ENCODE measurements at places on chromosomes 6 and 20. TPM values are rescaled to one million over a fixed set of nuclear protein-coding genes. Genes with fewer than 3 reads are reported as not detected.

GRCh38 chr6:108805611-108806167, 42.5 kb upstream of the ARMC2 start:
- no peak for ATAC-seq

The HLA-DRA gene
- 170 TPM for total RNA-seq

- no peak for ATAC-seq
These were observed 22.0 kb downstream of the KLHL31 start for GRCh38 chr6:53643481-53643965.

GRCh38 chr20:47187450-47188195, 168.9 kb downstream of the ZMYND8 start:
- ATAC-seq, result no peak

- peak; percentile 4 for ATAC-seq
These were observed 748 bp upstream of the ZNF292 start for GRCh38 chr6:87154641-87154992.

DNA sequence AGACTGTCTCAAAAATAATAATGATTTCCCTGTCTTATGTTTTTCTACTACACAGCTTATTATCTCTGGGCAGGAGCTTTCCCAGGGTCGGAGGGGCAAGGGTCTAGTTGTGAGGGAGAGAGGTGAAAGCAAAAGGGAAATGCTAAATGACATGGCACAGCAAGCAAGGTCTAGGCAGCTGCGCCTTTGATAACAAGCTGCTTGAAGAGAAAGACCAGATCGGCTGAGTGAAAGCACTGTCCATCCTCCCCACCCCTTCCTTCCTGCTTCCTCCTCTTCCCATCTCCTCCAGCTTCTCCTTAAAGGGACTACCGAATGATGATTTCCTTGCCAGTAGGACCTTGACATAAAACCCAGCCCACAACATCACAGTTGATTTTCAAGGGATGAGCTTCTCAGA, 158.1 kb upstream of the AKAP12 start:
- no peak for ATAC-seq

DNA sequence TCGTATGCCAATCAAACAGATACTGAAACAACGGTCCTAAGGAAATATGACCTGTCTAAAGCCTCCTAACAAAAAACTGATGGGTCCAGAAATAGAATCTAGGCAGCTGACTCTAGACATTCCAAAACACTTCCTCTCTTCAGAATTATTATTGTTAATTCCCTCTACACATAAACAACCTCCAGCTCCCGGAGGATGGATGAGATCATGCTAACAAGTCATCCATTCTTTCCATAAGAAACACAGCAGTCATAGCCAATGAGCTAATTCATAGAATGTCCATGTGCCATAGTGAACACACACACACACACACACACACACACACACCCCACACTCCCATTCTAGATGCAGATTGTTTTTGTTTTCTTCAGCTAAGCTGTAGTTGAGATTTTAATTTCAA, 44.3 kb downstream of the HDGFL1 start:
- ATAC-seq, result no peak

The TIAM2 gene
- total RNA-seq, result 5.0 TPM

DNA sequence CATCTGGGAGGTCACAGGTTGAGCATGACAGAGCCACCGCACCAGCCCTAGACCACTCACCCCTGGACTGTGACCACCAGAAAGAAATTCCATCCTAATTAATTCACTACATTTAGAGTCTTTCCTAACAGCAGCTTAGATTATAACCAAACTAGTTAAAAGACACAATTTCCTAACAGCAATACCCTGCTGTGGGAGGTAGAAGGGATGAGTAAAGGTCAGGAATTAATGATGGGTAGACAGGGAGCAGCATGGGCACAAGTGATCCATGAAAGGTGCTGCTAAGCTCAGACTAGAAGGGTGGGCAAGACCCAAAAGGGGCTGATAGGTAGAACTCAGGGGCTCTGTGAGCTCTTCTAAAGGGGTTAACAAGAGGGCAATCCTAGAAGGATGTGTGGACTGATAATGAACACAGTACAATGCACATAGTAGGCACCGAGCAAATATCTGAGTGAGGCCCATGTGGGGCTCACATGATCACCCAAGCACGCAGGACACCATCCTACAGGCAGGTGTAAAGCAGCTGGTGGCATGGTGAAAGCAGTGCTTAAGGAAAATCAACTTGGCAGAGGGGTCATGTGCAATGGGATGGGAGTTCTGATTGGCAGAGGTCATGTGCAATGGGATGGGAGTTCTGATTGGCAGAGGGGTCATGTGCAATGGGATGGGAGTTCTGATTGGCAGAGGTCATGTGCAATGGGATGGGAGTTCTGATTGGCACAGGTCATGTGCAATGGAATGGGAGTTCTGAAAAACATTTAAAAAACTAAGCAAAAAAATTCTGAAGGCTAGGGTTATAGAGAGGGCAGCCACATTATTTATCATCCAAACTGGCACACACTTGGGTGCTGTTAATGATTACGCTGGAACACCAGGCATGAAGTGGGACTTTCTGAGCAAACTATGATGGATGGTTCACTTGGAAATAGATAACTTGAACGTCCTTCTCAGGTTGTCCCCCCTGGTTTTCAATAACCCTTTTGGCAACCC, 188.2 kb upstream of the FOXQ1 start:
- no peak for ATAC-seq

DNA sequence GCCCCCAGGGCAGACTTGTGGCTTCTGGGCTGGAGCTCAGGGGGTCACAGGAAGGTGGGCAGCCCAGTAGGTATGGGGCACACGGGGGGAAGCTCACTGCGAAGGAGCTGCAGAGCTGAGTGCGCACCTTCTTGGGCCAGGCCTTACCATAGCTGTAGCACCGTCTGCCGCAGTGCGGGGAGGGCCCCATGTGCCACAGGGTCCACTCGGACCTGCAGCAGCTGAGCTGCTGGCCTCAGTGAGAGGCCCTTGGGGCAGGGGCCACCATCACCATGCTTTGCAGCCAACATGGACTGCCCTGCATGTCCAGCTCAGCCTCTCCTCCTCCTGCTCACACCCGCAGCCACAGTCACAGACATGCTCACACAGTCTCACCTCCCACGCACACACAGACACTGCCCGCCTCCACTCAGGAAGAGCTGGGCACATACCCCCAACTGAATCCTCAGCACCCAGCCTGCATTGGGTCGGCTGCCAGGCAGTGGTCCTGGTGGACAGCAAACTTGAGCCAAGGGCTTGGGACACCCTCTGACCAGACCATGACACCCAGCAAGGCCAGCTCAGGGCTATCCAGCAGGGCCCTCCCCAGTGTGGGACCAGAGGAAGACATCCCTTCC, 35.3 kb downstream of the YTHDF1 start:
- no peak for ATAC-seq

The CYP21A2 gene
- total RNA-seq, result 0.16 TPM

- ATAC-seq, result no peak
These were observed 6.8 kb downstream of the PMEPA1 start for GRCh38 chr20:57703013-57703412.

DNA sequence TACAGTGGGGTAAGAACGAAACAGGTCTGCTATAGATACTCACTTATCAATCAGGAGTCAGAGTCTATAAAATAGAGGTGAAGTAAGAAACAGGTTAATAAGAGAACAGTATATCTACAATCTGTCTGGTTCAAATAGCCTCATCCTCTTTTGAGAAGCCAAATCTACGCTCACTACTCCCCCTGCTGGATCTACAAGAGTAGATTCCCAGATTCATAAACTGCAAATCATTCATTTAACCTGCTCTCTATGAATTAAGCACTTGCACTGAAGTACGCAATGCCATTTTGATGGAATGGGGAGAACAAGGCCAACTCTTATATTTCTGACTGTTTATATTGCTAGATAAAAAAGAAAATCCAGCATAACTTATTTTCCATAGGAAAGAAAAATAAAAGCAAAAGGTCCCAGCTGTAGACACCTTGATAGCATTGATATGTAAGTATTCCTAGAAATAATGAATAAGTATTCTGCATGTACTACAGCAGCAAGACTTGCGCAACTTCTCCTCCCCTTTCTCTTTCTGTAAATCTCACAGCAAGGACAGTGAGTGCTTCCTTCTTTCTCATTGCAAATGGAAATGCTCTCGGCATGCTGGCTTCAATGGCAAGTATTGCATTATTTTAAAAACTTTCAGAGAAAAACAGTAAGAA, 92.3 kb downstream of the RFX6 start:
- no peak for ATAC-seq

DNA sequence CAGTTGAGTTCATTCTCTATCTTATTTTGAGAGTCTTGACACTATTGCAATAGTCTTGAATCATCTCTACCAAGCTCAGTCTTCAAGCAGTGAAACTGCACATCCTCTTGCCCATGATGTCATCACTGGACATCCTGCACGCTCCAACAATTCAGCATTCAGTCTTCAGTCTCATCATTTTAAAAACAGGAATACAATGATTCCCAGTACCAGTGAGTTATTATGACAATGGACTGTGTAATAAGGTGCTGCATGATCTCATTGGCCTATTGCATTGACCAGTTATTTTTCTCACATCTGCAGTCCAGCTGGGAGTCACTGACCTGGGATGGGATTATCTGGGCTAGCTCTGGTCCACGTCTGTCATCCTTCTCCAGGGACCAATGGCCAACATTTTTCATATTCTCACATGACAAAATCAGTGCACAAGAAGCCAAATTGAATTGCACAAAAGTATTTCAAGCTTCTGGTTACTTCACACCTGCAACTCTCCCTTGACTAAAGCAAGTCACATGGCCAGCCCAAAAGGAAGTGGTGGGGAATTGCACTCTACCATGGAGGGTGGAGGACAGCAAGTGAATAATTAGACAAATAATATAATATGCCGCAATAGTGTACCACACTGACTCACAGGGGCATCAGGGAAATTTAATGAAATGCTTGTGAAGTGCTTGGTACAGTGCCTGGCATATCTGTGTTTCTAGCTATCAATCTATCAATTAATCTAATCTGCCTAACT, 6.4 kb upstream of the CST2 start:
- no peak for ATAC-seq

GRCh38 chr20:5073660-5074231, 46.0 kb downstream of the PCNA start:
- no peak for ATAC-seq

DNA sequence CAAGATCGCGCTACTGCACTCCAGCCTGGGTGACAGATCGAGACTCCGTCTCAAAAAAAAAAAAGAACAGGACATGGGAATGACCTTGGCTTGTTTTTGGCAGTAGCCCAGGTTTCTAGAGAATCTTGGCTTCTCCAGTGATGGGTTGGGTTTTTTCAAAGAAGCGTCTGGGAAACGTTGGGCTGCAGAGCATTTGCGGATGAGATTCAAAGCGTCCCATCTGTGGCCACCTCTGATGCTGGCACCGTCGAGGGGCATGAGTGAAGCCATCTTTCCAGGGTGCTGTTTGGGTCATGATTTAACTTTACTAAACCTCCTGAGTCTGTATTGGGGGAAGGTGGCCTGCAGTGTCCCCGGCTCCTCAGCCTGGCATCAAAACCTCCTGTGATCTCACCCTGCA, 43.2 kb upstream of the SRF start:
- ATAC-seq, result no peak

DNA sequence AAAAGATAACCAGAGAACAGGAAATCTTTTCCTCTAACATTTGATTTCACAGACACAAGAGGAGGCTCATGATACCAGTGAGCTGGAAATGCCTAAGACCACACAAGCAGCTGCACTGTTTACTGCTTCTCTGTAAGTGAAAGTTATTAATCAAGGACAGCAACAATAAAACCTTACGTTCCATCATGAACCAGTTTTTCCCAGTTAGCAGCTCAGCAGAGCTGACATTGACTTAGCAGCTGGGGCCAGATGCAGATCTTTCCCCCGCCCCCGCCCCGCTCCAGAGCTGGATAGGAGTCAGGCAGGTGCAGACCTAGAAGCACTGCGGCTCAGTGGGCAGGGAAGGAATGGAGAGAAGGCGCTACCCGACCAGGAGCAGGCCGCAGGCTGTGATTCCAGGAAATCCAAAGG, 275.2 kb downstream of the GMDS start:
- ATAC-seq, result no peak

The NEURL2 gene
- total RNA-seq, result 1.7 TPM

The ADA gene
- total RNA-seq, result 32.5 TPM

The GPR63 gene
- 3.0 TPM for total RNA-seq

DNA sequence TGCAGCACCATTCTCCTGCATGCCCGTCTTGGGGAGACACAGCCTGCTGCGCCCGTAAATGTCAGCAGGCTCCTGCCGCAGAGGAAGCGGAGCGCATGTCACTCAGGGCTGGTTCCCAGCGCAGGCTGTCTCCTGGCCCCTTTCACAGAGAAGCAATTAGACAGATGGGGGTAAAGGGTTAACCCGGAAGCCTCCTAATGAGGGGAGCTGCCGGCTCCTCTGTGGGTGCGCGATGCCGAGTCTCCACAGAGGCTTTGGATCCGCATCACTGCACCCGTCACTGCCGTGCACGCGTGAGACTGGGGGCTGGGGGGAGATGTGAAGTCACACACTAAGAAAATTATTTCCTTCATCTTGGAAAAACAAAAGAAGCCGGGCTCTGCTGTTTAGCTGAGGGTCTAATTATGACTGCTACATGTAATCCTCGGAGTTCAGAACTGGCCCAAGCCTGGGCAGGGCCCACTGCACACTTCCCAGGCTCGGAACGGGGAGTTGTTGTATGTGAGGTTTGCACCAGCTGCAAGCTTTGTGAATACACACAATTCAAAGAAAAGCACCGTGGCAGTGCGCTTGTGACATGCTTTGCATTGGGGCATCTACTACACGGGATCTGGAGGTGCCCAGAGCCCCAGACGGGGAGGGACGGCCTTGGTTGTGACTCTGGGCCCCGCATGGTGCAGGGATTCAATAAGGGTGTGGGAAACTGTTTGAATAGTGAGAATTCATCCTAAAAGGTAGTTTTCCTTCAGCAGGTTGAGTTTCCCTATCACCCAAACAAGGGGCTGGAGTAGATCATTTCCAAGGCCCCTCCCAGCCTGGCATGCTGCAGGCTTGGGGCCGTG, 331.6 kb downstream of the TAF4 start:
- ATAC-seq, result no peak

- ATAC-seq, result peak; percentile 98
These were observed 9.9 kb upstream of the HLA-B start for GRCh38 chr6:31366693-31367470.

The SLC44A4 gene
- total RNA-seq, result not detected

GRCh38 chr20:32067234-32067821, 15.3 kb downstream of the HCK start:
- no peak for ATAC-seq

GRCh38 chr6:37099442-37099841, 70.5 kb upstream of the PIM1 start:
- no peak for ATAC-seq

DNA sequence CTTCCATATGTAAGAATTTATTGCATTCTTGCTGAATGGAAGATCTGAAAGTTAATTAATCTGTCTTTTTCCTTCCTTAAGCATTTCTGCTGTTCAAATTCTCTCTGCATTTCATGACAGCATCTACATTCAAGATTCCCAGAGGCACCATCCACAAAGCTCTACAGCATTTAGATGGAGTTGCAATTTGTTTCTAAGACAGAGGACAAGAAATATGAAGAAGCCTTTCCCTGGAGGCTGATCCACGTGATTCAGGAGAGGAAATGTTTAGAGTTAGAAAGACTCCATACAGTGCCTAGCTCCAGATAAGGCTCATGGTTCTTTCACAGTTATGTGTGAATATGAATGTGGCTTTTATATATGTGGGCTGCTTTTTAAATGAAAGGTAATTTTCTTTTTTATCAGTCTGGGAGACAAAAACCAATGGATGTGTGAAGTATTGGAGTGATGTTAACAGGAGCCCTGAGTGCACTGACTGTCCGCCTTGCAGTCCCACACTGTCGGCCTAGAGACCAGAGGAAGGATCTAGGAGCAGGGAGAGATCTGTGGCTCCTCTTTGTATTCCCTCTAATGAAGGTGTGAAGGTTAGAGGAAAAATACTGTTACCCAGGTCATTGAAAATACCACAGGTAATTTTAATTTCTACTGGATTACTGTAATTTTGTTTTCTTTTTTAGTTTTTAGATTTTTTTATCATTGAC, 686.6 kb upstream of the GJE1 start:
- ATAC-seq, result no peak
